GM18507 (cell line): ENCODE measurements at places on chromosomes 12 and 14.

GRCh38 chr14:74977164-74977900 lies 21.9 kb upstream of the PGF start:
- DNase-seq = no peak

GRCh38 chr12:98453070-98453469 lies 62.3 kb upstream of the TMPO start:
- DNase-seq = no peak

DNA sequence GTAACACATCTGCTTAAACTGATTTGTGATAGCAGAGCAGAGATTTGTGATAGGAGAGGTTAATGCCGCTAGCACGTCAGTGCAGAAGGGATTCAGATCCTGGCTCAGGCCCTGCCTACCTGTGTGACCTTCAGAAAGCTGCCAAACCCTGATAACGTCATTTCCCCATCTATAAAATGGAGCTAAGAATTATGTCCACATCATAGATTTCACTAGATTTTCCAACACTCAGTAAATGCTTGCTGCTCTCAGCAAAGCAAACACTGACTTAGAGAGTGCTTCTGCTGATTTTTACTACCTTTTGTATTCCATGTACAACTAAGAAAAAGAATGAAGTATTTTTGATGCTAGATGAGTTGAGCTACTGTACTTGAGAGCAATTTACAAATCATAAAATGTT lies 261.4 kb downstream of the ITPR2 start:
- DNase-seq = no peak

GRCh38 chr14:64992328-64992885 lies 5.7 kb downstream of the FNTB start:
- DNase-seq = no peak

GRCh38 chr14:97873291-97873690 lies 1076.1 kb downstream of the VRK1 start:
- no peak for DNase-seq

DNA sequence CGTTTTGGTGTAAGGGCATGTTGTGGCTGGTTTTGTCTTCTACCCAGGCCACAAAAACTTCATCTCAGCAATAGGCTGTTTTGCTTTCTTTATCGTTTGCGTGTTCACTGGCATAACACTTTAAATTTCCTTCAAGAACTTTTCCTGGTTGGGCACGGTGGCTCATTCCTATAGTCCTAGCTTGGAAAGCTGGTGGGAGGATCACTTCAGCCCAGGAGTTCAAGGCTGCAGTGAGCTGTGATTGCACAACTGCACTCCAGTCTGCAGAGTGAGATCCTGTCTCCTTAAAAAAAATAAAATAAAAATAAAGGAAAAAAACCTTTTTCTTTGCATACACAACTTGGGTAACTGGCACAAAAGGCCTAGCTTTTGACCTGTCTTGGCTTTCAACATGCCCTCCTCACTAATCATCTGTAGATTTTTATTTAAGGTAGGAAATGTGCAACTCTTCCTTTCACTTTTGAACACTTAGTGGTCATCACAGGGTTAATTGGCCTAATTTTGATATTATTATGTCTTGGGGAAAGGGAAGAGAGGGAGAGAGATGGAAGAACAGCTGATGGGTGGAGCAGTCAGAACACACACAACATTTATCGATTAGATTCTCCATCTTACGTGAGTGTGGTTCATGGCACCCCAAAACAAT lies 78.9 kb upstream of the PSMA6 start:
- DNase-seq = no peak

DNA sequence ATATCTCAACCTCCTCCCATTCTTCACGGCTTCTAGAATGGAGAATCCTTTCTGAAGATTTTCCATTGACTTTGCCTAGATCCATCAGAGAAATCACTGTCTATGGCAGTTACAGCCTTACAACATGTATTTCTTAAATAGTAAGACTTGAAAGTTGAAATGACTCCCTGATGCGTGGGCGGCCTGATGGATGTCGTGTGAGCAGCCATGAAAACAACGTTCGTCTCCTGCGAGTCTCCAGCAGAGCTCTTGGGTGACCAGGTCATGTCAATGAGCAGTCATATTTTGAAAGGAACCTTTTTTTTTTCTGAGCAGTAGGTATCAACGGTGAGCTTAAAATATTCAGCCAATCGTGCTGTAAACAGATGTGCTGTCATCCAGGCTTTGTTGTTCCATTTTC lies 139.9 kb upstream of the C14orf180 start:
- no peak for DNase-seq

GRCh38 chr14:85934886-85935254 lies 404.9 kb downstream of the FLRT2 start:
- DNase-seq = no peak

- no peak for DNase-seq
Observed at GRCh38 chr12:52946334-52946733, 2.6 kb upstream of the KRT18 start.
